ENCODE measurements at places on chromosomes 1 and 21.

- DNase-seq, result no peak
Observed at GRCh38 chr1:8520483-8520966, 202.6 kb downstream of the SLC45A1 start.

- DNase-seq, result no peak
Observed at GRCh38 chr21:26043891-26044290, 126.7 kb downstream of the APP start.

DNA sequence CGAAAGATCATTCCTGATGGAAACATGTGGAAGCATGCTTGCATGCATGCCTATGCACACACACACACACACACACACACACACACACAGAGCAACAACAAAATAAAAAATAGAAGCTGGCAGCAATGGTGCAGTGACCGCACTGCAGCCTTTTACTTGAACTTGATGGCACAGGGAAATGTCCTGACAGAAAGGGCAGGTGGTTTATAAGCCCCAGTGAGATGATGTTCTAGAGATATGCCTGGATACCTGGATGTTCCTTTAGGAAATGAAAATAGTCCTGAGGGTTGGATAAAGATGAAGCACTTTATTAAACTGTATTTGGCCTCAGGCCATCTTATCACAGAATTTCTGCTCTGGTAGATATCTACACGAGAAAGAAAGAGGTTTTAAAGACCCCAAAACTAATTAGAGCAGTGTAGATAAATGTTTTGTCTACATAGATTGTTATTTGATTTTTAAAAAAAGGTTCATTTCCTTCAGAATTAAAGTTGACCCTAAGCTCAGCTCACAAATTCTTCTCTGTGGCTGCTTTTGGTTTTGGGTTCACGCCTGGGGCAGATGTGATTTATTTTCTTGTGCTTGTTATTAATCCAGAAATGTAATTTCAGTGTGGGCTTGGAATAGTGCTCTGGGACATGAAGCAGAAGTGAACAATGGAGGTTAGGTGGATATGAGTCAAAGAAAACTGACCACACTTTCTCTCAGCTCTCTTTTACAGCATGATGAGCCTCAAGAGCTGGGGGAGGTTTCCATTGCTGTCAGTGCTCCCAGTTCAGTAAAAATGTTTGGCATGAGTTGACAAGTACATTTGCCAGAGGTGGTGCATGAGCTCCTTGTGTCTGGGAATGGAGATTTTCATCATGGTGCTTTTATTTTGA lies 22.9 kb downstream of the ADAM30 start:
- no peak for DNase-seq

GRCh38 chr1:87730274-87731216 lies 401.9 kb downstream of the LMO4 start:
- no peak for DNase-seq

GRCh38 chr1:240739754-240740153 lies 127.8 kb upstream of the GREM2 start:
- no peak for DNase-seq

All from RWPE2 (cell line).